ENCODE measurements at places on chromosomes 7 and 10.

DNA sequence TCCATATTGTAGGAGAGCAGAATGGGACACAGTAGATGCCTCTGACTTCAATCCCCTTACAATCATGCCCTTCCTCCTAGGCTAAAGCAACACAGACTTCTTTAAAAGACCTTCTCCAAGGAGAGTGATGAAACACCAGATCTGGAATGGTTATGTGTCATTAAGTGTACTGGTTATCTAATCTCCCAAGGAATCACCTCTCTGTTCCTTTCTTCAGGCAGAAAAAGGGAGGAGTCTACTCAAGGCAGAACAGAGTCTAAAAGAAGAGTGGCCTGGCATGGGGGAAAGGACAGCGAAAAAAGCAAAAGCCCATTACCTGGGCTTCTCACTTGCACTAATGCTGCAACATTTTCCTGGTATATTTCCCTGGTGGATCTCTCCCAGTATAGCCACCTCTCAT, 2.9 kb downstream of the ELMO1 start:
- DNase-seq = no peak

- DNase-seq = no peak
Observed at GRCh38 chr10:71379118-71379766, 17.5 kb upstream of the CDH23 start.

GRCh38 chr7:23349484-23350157, 50.5 kb downstream of the MALSU1 start:
- DNase-seq = peak; percentile 84

- DNase-seq = no peak
Observed at GRCh38 chr10:102769375-102770107, 25.8 kb downstream of the WBP1L start.

DNA sequence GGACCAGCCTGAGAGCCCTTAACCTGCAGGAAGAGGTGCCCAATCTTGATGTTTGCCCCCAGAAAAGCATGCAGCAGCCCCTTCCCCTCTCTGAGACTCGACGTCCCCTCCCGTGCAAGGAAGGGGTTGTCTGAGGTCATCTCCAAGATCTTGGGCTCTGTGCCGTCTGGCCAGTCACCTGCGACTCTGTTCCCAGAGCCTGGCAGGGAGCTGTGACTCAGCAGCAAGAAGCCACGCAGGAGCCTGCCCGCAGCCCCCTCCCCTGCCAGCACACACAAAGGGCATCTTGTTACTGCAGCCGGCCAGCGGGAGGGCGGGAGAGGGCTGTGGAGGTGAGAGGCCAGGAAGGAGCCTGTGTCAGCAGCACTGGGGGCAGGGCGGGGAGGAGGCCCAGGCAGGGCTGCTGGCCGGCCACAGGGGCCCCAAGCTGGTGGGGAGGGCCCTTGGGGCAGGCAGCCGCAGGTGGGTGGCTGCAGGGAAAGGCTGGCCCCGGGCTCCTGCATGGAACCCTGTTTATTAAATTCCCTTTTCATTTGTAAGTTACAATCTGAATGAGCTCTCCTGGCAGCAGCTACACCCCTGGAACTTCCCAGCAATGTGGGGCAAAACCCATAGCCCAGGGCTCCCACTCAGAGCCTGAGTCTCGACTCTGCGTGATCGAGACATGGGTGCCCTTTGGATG, 103.7 kb upstream of the ZMIZ1 start:
- peak; percentile 30 for DNase-seq

DNA sequence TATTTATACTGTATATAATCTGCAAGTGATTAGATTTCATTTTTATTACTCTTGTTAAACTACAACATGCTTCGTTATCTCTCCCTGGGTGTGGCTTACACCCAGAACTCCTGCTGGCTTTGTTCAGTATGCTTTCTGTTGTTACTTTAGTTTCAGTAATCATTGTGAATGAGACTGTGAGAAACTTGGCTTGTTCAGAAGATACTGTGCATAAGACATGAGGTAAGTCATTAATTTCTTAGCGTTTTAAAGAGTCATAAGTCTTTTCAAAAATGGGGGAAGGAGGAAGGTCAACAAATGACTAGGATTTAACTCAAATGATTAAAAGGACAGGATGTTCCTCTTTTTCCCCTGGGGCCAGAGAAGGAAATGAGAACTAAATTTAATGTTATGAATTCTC, 11.6 kb upstream of the ADD3 start:
- DNase-seq = no peak

GRCh38 chr10:42982891-42983506, 93.9 kb upstream of the RET start:
- no peak for DNase-seq

DNA sequence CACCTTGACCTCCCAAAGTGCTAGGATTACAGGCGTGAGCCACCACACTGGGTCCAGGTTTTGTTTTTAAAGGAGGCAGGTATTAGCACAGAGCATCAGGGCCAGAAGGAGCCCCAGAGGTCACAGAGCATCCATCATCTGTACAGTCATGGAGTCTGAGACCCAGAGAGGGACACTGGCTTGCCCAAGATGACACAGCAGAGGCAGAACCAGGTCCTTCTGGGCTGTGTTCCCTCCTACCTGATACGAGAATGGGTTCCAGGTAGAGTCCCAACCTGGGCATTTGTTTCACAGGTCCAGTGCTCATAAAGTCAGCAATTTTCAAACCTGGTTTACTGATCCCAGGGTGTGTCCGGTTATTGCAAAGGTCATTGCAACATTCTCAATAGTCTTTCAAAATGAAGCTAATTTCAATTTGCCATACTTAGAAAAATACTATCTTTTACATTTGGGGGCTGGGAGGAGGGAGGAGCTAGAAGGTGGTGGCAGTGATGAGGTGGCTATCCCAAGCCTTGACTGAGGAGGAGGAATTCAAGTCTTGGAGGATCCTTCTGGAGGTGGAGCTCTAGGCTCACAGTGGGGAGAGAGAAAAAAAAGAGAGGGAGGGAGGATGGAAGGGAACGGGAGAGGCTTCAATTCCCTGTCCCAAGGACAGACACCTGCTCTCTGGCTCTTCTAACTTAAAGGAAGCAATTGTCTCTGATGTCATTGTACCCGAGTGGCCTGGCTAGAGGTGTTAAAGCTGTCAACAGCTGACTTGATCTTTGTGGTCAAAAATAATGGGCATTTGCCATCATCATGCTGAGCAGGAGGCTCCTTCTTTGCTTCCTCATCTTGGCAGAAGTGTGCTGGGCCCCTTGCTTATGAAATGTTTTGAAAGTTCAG, 8.1 kb downstream of the MXI1 start:
- no peak for DNase-seq

GRCh38 chr7:96548664-96549063, 161.0 kb downstream of the SEM1 start:
- no peak for DNase-seq

GRCh38 chr7:84611391-84611790, 416.8 kb upstream of the SEMA3A start:
- DNase-seq = no peak

DNA sequence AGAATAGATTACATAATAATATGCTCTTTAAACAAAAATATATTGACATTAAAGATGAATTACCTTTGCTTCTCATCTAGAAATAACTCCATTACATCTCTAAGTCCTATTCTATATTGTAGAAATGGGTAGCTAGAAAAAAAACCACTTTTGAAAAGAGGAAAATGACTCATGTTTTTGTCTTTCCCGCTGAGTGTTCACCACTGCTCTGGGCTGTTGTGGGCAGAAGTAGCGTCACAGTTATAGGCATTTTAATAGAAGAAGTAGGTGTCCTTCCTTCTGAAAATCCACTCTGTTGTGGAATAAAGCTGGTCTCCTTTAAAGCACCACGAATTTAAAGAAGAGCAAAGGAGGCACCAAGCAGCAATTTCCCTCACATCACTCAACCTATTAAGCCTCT, 117.6 kb upstream of the NFE2L3 start:
- no peak for DNase-seq

GRCh38 chr10:104563548-104563947, 77.5 kb upstream of the SORCS3 start:
- DNase-seq = no peak

DNA sequence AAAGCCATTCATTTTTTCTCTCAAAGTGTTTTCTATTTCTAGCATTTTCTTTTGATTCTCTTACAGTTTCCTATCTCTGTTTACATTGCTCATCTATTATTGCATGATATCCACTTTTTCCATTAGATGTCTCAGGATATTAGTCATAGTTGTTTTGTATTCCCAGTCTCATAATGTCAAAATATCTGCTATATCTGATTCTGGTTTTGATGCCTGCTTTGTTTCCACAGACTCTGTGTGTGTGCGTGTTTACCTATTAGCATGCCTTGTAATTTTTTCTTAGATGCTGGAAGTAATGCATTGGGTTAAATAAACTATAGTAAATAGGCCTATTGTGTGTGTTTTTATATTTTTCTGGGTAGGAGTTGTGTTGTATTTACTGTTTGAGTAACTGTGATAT, 1126.3 kb downstream of the SORCS1 start:
- DNase-seq = no peak

DNA sequence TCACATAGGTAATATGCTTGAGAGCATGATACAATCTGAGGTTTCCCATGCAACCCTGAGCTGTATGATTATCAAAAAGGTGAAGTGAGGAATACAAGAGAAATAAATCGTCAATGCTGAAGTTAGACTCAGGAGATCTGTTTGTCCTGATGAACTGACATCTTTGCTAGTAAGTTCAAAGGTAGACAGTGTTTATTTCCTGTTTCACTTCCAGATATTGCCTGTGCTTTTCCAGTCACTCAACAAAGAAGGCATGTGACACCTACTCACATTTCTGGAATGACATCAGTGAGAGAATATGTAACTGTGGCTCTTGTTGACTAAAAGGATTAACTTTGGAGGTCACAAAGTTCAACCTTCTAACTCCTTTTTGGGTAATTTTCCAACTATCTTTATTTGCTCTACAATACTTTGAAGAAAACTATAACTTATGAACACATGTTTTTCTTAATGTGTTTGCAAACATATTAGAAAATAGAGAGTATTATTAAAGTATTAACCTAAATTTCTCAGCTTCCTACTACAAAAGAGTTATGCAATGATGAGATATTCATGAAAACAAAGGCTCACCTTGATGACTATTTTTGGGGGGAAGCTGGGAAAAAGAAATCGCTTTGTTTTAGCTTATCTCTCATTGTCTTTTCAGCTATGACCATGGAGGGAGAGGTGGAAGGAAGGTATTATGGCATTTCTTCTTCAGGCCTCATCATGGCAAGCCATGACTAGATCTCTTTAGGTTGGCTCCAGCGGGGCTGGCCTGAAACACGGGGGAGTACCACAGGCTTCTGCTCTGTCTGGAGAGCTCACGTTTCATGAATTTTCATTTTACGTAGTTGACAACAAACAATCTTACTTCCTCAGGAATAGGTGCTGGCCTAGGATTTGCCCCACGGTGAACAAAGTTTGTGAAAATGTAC, 214.7 kb upstream of the SLC26A5 start:
- peak; percentile 51 for DNase-seq

DNA sequence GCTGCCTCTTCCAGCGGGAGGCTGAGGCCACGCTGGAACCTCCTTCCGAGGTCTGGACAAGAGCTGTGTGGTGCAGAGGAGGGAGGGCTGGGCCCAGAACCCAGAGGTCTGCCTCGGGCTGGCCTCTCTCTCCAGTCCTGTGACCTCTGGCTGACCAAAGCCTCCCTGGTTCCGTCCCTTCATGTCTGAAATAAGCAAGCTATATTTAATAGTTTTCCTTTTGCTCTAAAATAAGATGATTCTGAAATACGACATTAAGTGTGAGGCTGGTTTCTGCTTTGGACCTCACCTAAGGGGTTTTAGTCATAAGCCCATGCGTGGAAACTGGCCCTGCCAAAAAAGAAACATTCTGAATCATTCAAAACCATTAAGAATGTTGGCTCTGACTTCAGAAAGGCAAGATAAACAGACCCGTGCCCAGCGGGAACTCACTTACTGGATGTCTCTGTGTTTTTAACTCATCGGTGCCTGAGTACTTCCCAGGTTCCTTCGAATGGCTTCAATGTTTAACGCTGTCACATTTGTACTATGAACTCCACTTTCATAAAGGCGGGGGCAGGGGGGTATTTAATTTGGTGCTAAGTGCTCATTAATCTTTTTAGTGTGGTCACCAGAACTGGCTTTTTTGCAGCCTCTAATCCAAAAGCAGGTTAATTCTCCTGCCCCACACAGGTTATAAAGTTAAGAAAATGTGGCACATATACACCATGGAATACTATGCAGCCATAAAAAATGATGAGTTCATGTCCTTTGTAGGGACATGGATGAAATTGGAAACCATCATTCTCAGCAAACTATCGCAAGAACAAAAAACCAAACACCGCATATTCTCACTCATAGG, 157.5 kb upstream of the KLF14 start:
- peak; percentile 94 for DNase-seq

DNA sequence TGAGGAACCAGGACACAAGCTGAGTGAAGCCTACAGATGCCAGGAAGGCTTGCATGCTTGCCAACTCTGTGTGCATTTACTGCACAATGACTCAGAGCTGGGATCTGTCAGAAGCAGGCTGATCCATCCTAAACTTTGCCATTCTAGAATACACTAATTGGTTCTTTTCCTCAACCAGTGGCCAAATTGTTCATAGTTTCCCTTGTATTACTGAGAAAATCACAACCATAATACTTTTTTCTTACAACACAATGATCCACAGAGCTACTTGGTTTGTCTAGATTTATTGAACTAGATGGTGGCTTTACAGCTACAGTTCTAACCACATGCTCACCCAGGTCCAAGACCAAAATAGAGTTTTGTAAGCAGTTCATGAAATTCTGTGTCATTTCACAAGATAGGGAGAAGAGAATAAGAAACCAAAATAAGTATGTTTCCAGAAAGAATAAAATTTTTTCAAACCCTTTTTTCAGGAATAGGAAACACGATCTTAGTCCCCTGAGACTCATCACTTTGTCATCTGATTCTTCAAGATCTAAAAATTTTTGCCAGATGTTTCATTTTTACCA, 21.0 kb upstream of the LRRC17 start:
- DNase-seq = peak; percentile 86

DNA sequence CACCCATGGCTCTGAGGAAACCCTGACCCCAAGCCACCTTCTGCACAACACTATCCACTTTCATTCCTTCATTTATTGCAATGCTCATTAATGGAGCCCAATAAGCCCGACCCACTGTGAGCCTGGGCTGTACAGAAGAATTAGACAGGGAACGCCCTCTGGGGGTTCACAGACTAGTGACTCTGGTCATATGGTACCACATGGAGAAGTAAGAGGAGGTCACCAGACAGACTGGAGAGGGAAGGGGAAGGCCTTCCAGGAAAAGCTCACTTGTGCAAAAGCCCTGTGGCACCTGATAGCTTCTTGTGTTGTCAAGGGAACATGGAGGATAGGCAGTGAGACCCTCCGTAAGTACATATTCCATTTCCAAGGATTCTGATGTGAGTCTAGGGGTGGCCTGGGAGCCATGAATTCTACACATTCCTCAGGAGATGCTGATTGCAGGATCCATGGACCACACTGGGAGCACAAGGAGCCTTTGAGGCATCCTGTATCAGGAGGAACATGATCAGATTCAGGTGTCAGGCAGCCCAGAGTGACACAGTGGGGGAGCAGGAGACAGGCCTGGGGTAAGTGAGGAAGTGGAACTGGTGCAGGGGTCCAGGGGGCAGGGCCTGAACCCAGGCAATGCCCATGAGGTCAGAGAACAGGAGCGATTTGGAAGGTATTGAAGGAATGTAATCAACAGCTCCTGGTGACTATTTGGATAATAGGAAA, 19.9 kb downstream of the TMEM72 start:
- no peak for DNase-seq

GRCh38 chr7:95220328-95220727, 104.0 kb downstream of the PON1 start:
- no peak for DNase-seq
